GOT3 (cell line): ENCODE measurements at places on chromosomes 6 and 20.
A peak's percentile ranks its signal among the peaks of the same experiment; 100 is the strongest.

- no peak for DNase-seq
Observed at GRCh38 chr6:21856844-21857243, 263.3 kb downstream of the SOX4 start.

- no peak for DNase-seq
Observed at GRCh38 chr6:33007831-33008400, 1.5 kb downstream of the HLA-DOA start.

DNA sequence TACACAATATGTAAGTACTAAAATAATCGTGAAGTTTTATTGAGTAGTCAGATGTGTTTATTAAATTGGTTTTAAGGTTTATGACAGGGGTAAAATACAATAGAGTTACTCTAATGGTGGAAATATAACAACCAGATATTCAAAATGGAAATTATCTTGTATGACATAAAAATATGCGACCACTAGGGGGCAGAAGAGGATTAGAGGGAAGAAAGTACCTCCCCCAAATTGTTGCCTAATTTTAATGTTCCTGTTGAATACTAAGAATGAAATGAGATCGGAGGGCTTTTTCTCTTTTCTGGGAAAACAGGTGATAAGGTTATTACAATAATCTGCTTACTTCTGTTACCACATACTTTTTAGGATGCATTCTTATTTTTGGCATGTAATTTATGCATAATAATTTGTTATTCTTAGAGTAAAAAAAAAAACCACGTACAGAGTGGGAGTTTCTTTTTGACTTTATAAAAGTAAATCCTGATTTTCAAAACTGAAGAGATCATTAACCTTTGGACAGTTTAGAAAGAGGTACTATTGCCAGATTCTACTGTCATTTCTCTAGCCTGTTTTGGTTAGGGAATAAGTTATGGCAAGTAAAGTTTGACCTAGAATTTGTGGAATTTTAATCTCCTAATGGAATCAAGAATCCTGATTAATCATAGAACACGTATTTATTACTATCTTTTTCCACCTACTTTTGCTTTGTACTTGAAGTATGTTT lies 159.2 kb downstream of the CD109 start:
- DNase-seq: no peak

GRCh38 chr6:150934380-150934779 lies 68.9 kb downstream of the MTHFD1L start:
- DNase-seq: no peak

DNA sequence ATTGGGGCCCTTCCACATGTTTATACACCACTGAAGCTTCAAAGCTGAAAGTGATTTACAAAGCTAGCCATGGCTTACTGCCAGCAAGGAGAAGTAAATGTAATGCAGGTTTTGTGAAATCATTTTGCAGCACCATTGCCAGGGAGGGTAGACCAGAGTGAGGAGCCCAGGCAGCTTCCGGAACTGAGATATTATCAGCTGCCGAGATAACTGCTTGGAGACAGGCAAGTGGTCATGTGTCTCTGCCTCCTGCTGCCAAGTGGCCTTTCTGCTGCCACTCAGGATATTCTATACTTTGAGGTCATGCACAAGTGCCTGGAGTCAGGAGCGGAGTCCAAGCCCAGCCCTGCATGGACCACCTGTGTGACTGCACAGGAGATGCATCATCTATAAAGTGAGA lies 160.2 kb downstream of the SYNDIG1 start:
- no peak for DNase-seq

- DNase-seq: no peak
Observed at GRCh38 chr6:111485342-111485741, 2.3 kb upstream of the REV3L start.

DNA sequence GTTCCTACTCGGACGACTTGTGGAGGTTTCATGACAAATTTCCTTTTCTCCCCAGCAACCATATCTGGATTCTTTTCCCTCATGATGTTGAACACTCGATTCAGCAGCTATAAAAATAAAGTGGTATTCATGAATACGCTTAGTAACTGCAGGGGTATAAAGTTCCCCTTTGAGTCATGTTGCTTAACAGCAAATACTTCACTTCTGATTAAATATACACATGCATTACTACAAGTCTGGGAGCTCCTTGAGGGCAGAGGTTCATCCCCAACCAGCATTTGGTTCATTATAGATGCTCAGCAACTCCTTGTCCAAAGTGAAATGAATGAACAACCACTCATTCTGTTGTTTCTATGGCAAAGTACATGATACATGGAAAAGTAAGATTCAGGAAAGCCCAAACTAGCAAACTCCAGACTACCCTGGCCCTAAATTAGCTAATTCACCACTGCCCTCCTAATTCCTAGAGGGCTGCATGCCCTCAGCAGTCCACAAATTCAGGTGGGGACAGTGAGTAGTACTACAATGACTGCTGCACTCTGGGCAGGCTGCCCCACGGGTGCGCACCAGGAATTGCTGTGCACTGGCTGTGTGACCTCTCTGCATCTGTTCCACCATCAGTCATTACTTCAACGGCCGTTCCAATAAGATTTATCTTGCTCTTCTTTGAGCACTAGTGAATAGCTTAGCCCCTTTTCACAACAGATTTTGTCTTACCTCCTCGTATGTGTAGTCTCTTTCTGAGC lies 15.2 kb downstream of the EIF2S2 start:
- no peak for DNase-seq

GRCh38 chr20:34215711-34216381 lies 25.4 kb upstream of the ASIP start:
- DNase-seq: peak; percentile 44

DNA sequence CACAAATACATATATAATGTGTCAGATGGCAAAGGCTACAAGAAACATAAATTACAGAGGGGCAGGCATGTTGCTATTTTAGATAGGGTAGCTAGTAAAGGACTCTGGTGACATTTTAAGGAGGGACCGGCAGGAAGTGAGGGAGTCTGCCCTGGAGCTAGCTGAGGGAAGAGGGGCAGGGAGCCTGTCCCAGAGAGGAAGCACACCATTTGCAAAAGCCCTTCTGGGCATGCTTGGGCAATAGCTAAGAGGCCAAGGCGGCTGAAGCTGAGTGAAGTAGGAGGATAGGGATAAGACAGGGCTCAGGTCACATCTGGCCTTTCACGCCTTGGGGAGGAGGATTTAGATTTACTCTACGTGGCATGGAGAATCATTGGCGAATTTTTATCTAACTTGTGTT lies 96.2 kb downstream of the RTN4IP1 start:
- no peak for DNase-seq

DNA sequence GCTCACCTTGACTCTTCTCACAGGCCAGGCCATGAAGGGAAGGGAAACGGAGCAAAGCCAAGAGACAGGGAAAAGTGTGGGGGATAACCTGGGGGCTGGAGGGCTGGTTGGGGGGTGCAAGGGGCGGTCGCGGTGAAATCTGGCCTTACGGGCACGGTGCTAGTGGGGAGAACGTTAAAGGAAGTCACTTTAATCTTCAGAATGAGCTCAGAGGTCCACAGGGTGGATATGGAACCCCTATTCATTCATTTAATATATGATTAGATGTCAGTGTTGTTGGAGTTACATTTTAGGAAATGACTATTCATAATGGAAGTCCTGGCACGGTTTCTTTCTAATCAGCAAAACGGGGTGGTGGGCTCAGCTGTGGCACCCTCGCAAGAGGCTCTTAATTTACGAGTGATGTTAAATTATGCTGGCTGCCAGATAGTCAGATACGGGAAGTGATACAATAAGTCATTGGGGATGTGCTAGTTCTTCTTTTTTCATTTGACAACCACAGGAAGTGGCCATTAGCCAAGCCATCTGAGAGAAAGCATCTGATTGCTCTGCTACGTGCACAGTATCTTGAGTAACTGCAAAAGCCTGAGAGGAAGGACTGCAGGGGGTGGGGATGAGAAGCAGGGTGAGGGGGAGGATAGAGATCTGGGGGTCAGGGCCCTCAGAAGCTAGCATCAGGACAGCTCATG lies 253.0 kb downstream of the QKI start:
- no peak for DNase-seq

DNA sequence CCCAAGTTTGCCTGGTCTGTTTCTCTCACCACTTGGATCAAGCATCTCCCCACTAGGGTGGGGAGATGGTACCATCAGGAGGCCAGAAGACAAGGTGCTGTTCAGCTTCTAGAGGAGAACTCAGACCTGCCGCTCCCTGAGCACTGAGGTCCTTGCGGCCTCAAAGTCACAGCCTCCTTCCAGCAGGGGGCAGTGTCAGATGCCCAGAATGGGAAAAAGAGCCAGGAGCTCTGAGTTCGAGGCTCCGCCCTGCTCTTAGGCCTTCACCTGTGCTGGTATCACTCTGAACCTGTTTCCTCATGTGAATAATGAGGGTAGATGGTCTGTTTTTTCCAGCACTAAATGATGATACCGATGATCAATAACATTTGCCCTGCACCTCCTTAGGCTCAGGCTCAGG lies 68.7 kb downstream of the TOX2 start:
- no peak for DNase-seq

- DNase-seq: no peak
Observed at GRCh38 chr6:37488476-37488875, 11.2 kb downstream of the CCDC167 start.
